ENCODE measurements at places on chromosomes 16 and 17. TPM values are rescaled to one million over a fixed set of nuclear protein-coding genes. Genes with fewer than 3 reads are reported as not detected.

DNA sequence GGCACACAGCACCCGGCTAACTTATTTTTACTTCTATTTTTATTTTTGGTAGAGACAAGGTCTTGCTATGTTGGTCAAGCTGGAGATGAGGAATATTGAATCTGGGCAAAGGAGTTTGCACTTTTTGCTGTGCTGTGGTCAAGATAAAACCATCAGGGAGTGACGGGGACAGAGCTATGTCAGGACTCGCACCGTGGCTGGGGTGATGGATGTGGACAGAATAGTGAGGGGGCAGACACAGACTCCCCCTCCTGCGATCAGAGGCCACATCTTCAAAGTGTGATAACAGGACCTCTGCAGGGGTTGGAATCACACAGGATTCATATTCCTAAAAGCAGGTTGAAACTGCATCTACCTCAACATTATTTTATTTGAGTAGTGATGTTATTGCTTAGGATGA, 25.6 kb downstream of the IL21R start:
- DNase-seq: no peak

GRCh38 chr16:23294260-23294659, 7.8 kb upstream of the SCNN1B start:
- DNase-seq: no peak

DNA sequence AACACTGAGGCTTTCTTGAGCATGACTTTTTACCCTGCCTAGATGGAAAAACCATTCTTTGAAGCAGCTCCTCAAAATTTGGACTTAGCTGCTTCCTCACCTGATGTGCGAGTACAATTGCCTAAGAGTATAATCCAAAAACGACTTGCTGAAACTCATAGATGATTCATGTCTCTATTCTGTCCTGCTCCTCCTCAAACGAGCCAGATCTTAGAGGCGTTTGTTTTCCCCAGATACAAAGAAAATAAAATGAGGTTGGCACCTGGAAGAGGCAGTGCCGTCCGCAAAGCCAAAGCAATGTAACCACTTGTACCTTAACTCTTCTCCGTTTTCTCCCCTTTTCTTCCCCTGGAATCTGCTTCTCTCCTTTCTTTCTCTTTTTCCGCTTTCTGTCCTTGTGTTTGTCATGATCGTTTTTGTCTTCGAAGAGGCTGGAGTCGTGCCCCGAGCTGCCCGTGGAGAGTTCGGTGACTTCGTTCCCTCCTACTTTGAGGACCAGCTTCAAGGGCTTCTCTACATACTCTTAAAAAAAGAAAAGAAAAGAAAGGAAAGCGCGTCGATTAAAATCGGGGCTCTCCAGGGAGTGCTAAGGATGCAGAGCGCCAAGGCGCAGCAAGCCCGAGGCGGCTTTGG, 895 bp downstream of the BRD7 start:
- no peak for DNase-seq

GRCh38 chr17:2040219-2040827, 1.5 kb upstream of the OVCA2 start:
- DNase-seq: no peak

DNA sequence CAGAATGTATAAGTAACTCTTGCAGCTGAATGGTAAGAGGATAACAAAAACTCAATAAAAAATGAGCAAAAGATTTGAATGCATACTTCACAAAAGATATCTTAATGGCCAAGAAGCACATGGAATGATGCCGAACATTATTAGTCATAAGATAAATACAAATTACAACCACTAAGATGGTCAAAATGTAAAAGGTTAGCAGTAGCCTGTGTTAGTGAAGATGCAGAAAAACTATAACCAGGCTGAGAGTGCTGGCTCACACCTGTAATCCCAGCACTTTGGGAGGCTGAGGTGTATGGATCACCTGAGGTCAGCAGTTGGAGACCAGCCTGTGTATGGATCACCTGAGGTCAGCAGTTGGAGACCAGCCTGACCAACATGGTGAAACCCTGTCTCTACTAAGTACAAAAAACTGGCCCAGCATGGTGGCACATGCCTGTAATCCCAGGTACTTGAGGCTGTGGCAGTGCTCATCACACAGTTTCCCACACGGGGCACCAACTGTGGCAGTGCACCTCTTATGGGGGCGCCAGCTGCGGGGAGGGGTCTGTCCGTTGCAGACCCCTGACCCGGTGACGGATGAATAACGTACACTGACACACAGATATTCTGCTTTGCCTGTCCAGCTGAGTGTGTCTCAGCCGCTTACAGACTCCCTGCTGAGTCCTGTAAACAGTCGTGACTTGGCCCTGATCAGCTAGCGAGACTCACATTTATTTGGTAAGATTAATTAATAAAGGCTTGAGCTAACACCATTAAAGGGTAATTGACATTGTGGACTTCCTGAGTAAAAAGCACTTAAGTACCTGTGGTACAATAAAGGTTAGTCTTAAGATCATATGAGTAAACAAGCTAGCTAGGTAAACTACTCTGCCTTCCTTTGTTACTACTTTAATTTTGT, 45.7 kb upstream of the FAM20A start:
- no peak for DNase-seq

DNA sequence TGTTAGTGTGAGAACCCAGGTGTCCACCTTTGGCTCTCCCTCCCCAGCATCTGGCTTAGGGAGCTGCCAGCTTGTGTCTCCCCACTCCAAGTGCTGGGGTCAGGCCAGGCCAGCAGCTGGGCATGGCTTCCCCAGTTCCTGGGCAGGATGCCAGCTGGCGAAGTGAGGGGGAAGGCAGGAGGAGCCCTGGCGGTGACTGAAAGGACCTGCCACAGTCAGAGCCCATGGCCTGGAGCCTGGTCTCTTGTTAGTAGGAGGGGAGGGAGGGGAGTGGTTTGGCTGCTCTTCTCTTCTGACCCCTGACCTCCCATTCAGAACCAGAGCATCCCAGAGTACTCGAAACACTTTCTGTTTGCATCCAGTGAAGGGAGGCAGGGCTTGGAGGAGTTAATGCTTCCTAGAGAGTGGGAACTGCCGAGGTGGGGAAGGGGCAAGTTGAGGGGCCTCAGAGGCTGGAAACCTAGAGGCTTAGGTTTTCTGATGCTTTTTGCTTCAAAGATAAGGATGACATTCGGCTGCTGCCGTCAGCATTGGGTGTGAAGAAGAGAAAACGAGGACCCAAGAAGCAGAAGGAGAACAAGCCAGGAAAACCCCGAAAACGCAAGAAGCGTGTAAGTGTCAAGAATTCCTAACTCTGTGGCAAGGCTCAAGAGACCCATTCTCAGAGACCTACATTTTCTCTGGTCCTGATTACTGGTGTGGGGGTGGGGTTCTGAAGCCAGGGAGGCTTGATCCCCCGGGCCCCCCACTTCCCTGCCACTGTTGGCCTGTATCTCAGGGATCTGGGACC, 772 bp downstream of the CHD3 start:
- DNase-seq: peak; percentile 97

- DNase-seq: no peak
Measured at GRCh38 chr17:15273141-15273793, 8.1 kb upstream of the PMP22 start.

- DNase-seq: peak; percentile 75
Measured at GRCh38 chr17:70137451-70138230, 31.7 kb upstream of the KCNJ2 start.

DNA sequence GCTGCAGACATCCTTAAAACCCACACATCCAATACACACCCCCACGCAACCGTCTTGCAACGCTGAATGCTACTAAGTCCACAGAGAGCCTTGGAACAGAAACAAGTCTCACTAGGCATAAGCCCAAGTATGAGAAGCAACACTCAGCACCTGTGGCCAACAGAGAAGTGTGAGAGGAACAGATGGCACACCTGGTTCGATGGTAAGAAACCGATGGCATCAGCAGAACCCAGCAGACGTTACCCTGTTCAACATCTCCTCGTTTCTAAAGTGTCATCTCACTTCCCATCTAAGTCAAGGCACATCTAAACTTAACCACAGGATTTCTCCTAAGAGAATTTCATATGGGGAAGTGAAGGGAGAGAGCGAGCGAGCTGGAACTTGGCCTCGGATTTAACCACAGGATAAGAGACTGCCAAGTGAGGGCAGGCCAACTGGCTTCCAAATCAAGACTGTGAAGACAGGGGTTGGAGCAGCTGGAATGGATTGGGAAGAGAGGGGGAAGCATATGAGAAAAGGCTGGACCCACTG, 41.0 kb downstream of the NXPH3 start:
- peak; percentile 82 for DNase-seq

DNA sequence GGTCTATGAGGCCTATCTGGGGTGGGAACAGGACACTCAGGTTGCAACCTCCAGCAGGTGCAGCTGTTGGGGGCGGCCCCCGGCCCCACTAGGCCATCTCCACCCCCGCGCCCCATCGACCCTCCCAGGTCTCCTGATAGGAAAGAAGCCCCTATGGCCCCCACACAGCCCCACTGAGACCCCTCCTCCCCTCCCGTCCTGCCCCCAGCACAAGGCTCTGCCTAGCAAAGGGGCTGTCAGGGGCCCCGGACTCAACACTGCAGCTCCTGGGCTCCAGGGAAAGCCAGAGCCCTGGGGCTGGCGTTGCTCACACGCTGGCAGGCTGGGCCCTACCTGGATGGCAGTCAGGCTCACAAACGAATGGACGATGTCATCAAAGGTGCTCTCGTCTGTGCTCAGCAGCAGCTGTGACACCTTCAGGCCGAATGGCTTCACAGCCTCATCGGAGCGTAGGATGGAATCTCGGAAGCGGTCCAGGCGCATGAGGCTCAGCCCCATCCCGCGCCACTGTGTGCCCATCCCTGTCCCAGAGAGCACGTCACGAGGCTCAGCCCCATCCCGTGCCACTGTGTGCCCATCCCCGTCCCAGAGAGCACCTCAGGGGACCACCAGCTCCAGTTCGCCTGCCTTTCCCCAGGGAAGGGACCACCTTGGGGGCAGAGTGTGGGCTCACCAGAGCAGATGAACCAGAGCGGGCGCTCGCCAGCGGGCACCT, 7.3 kb downstream of the FASN start:
- DNase-seq: no peak

GRCh38 chr17:17420082-17420481, 56.7 kb upstream of the MED9 start:
- peak; percentile 75 for DNase-seq

Gene ASPHD1
- 5.0 TPM for total RNA-seq

Gene SLFN5
- total RNA-seq: 47.7 TPM

Gene IRX5
- 0.13 TPM for total RNA-seq

Gene ZG16
- total RNA-seq: not detected

Gene WDR59
- 95.4 TPM for total RNA-seq

Gene KRT24
- 0.53 TPM for total RNA-seq

Gene GUCY2D
- total RNA-seq: not detected

Data from sciatic nerve (tissue), 2 donors.